ENCODE measurements at places on chromosomes 11 and 22.

DNA sequence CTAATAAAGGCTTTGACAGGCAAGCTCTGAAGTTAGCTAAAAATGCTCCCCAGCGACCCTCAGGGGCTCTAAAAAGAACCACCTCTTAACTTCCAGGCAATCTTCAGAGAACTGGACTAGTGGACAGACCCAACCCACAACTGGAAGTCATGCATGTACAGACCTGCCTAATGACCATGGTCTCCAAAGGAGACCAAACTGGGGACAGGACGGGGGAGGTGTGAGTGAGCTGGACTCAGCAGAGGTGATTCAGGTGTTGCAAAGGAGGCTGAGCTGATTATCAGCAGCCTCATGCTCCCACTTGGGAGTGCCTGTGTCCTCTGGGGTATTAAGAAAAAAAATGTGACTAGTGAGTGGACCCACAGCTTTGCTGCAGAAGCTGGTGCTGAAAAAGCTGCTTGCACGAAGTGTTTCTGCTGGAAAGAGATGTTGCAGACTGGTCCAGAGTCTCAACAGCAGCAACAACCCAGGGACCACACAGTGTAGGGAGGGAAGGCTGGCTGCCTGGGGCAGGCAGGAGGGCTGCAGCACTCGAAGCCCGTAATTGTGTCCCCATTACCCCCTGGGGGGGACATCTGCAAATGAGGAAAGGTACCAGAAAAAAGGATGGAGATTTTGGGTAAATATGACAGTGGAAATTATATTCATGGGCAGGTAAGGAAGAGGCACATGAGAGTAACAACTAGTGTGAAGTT, 35.3 kb downstream of the PITPNB start:
- no peak for DNase-seq

GRCh38 chr11:129828301-129828836, 12.7 kb downstream of the TMEM45B start:
- DNase-seq, result no peak

DNA sequence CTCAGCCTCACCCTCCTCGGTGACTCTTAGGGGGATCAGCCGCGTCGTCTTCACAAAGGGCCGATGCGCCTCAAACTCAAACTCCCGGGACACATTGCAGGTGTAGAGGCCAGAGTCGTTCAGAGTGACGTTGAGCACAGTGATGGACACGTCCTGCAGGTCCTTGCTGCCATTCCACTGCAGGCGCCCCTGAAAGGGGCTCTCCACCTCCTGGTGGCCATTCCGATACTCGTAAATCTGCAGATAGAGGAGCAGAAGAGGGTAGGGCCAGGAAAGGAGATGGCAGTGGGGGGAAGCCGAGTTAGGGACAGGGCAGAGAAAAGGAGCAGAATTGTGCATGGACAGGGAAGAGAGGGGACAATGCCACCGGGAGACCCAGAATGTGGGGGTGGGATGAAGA, 12.0 kb downstream of the SCN3B start:
- DNase-seq, result no peak

GRCh38 chr11:134226806-134227325, 2.4 kb downstream of the VPS26B start:
- DNase-seq, result no peak

DNA sequence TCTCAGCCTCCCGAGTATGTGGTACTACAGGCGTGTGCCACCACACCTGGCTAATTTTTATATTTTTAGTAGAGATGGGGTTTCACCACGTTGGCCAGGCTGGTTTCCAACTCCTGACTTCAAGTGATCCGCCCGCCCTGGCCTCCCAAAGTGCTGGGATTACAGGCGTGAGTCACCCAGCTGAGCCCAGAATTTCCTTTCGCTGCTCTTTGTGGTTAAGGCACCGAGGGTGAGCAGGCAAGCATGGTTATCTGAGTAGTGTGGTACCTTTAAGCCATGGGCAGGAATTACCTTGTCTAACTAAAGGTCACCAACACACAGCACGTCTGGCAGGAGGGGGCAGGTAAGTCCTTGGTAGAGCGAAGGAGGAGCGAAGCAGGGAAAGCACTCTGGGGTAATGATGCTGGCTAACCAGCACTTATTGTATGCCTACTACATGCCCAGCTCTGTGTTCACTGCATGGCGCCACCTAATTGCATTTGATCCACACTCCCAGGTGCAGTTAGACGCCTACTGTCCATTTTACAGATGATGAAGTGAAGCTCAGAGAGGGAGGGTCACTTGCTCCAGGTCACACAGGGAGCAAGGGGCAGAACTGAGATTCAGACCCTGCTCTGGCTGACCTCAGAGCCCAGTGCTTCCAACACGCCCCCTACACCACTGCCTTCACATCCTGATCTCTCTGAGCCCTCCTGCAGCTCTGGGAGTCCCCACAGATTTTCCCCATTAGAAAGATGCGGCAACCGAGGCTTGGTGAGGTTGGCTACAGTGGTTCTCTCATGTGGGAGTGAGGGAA, 45.7 kb downstream of the TRIOBP start:
- DNase-seq, result no peak

DNA sequence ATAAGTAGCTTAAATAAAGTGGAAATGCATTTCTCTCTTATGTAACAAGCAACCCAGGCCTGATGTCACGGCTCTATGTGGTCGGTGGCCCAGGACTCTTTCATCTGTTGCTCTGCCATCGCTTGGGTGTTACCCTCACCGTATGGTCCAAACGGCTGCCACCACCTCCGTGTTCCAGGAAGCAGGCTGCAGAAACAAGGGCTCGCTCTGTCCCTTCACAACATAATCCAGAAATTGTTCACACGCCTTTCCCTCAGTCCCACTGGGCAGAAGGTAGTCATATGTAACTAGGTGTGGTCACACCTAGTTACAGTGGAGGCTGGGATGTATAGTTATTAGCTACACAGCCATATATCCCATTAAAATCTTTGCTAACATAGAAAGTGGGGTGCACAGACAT, 421.0 kb downstream of the SOX6 start:
- DNase-seq, result no peak

GRCh38 chr11:9506489-9507276, 45.9 kb downstream of the ZNF143 start:
- DNase-seq, result peak; percentile 50

GRCh38 chr11:16737818-16738192, 642 bp upstream of the C11orf58 start:
- no peak for DNase-seq

DNA sequence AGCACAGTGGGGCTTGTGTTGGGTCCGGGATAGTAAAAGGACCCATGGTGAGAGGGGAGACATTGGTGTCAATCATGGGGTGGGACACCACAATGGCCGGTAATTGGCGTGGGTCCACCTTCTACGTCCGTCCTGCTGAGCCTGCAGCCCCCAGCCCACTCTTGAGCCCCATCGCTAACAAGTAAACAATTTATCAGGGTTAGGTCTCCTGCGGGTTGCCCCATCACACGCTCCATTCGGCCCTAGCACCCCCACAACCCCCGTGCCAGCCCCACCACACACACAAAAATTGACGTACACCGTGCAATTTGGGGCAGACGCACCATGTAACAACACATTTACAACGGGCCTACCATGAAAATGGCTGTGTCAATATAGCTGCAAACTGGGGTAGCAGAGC, 86.5 kb upstream of the HTATIP2 start:
- no peak for DNase-seq

GRCh38 chr11:57336111-57336666, 497 bp upstream of the SSRP1 start:
- DNase-seq, result no peak

DNA sequence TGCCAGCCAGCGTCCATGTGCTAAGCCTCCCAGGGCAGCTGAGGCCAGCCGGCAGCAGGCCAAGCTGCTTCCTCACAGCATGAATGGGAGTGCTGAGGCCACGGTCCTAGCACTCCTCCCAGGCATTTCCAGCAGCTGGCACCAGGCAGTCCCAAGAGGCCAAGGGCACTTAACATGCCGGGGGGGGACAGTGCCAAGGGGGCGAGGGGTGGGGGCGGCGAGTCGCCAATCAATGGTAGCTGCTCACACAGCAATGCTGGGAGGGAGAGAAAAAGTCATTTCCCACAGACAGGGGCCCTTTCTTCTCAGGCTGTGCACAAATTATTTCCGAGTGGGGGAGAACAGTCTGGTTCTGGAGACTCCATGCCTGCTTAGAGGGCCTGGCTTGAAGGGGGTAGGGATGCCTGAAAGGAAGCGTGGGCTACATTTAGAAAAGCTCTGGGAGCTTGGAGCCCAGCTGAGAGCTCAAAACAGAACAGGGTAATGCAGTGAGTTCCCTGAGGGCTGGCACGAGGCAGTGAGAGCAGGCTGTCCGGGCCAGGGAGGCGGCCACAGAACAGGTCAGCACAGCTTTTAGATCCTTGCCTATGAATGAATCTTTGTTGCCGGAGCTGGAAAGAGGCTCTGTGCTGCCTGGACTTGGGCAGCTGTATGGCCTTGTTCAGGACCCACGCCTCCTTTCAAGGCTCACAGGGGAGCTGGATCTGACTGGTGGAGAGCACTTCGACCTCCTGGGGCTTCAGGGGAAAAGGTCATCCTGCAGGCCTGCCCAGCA, 14.4 kb upstream of the TBC1D10A start:
- DNase-seq, result no peak

GRCh38 chr11:126336138-126336541, 19.3 kb upstream of the ST3GAL4 start:
- no peak for DNase-seq

GRCh38 chr11:71248251-71248570, 4.2 kb downstream of the SHANK2 start:
- DNase-seq, result no peak

DNA sequence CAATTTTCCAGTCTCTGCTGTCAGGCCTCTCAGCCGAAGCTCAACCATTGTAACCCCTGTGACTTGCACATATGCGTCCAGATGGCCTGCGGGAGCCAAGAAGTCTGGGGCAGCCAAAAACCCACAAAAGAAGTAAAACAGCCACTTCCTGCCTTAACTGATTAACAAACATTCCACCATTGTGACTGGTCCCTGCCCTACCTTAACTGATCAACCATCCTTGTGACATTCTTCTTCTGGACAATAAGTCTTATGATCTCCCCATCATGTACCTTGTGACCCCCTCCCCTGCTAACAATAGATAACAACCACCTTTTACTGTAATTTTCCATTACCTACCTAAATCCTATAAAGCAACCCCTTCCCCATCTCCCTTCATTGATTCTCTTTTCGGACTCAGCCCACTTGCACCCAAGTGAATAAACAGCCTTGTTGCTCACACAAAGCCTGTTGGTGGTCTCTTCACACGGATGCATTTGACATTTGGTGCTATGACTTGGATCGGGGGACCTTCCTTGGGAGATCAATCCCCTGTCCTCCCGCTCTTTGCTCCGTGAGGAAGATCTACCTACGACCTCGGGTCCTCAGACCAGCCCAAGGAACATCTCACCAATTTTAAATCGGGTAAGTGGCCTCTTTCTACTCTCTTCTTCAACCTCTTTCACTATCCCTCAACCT, 1.3 kb upstream of the NDUFC2 start:
- no peak for DNase-seq

- DNase-seq, result no peak
Observed at GRCh38 chr11:1832920-1833295, 1.9 kb upstream of the SYT8 start.

All from stimulated activated CD4-positive, alpha-beta T cell treated with anti-CD3 and anti-CD28 coated beads, Interleukin-1b, Interleukin-23, amount 100 ng/mL, for 1 hour (primary cell).